ENCODE measurements at places on chromosomes 2 and 18.

DNA sequence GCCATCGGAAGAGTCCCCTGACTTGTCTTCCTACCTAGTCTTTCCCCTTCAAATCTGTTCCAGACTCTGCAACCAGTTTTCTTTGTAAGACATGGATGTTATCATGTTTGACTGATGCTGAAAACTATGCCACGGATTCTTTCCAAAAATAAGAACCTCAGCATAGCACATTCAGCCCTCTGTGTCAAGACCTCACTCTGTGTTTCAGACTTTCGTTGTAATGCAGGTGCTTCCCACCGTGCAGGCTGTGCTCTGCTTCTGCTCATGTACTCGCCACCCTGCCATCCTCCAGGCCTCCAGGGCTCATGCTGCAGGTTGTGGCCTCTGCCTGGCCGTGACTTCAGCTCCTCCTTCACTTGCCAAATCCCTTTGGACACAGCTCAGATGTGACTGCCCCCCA lies 347.0 kb upstream of the RAB12 start:
- DNase-seq: no peak

DNA sequence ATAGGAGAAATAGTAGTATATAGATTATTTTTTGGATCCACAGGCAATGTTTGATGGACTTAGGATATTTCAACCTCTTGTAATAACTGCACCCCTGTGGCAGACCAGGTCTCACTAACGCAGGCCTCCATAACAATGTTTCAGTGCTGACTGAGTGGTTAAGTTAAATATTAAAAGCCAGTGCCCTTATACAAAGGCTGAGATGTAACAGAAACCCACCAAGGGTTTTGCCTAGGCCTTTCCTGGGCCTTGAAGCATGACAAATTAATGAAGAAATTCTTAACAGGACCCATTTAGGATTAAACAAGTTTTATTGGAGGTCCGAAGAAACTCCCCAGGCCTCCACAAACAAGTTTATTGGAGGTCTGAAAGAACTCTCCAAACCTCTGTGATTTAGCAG lies 1.6 kb upstream of the SUCLG1 start:
- no peak for DNase-seq

DNA sequence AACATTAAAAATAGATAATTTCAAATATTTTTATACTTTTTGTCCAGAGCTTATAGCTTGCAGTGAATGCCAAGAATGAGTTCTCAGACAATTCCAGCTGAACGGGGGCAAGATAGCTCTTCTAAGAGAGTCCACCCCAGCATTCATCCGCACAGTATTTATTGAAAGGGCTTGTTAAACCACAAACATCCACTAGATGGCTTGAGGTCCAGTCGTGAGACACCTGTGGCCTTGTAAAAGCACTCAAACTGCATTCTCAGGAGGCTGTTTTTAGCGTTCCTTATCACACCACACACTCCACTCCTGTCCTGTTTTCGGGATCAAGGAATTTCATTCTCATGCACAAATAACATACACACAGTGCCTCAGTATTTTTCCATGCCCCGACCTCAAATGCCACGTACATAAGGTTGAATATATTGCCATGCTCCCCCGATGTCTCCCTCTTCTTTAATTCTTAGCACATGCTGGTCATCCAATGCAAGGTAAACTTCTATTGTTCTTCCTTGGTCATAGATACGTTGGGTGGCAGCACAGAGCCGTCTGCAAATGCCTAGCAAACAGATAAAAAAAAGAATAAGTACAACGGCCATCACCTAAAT lies 47.4 kb downstream of the DNAJC10 start:
- DNase-seq: peak; percentile 43

DNA sequence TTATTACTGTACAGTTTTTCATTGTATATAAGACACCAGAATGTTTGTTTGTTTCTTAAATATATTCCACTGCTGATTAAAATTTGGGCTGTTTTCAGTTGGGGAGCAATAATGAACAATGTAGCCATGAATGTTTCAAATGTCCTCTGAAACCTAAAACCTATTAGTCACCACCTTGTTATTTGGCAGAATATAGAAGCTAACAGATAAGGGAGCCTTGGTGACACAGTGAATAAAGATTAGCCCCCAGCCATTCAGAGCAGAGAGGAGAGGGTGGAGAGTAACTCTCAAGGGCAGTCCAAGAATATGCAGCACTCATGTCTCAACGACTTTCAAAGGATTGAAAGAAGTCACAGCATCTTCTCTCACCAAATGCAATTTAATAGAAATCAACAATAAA lies 43.1 kb upstream of the ATP8B1 start:
- peak; percentile 91 for DNase-seq

DNA sequence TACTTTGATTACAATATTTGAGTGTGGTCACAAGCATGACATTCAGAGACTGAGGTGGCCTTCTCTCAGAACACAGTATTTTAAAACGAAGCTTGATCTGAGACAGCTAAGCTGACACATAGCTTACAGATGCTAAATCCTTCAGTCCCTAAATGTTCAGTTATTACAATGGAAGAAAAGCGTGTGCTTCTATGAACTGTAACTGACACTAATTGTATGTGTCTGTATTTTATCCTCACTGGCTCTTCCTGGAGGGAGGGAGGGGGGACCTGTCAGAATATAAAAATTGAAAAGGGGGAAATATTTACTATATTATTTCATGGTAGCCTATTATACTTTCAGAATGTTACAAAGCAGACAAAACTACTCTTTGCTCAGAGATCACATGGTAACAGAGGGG lies 340.2 kb downstream of the FIGN start:
- DNase-seq: no peak

All from EH (cell line).